ENCODE measurements at places on chromosomes 6 and 20.
A peak's percentile ranks its signal among the peaks of the same experiment; 100 is the strongest.

DNA sequence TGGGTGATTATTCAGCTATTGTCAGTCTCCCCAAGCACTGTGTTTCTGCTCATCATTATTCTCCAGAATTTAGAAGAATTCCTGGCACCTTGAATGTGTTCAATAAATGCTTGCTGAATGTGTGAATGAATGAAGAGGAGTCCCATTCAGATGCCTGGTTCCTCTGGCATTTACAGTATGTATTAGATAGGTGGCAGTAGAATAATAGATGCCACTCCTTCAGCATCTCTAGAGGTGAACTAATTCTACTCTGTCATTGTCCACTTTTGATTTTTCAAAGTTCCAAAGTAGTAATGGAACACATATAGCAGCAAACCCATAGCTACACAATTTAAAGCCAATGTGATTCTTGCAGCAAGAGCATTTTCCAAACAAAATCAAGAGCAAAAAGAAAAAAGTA is 118.9 kb upstream of the CEP162 start:
- DNase-seq, result no peak

DNA sequence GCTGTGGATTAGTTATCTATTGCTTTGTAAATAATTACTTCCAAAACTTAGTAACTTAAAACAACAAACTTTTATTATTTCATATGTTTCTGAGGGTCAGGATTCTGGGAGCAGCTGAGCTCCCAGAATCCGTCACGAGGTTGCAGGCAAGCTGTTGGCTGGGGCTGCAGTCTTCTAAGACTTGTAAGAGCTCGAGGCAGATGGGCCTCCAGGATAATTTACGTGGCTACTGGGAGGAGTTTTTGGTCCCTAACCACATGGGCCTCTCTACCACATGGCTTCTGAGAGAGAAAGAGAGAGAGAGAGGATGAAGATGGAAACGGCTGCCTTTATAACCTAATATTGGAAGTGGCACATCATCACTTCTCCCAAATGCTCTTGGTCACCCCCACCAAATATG is 64.9 kb upstream of the SULF2 start:
- DNase-seq, result no peak

DNA sequence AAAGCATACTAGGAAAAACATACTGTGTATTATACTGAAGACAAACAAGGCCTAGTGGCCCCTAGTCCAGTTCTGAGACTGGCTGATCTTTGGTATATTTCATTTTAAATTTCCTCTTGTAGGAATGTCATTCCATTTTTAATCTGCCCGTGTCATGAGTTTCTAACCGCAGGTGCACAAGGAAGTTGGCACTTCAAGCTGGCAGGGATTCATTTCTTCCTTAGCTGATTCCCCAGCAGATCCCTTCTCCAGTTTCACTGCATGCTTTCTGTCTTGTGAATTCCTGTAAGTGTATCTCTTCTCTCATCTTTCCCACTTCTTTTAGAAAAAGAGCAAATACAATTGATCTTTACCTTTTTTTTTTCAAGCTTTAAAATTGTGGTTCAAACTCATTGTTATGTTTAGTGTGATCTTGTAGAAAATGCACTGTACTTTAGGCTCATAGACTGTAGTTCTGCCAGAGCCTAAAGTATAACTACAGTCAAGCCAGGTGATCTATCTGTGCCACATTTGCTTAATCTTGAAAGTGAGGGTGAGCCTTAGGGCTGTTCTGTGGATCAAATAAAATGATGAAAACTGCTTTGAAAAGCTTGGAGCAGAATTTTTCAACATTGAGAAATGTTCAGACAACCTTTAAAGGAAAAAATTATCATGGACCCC is 37.0 kb downstream of the RNF217 start:
- no peak for DNase-seq

GRCh38 chr6:130269969-130270635 is 47.4 kb upstream of the SAMD3 start:
- no peak for DNase-seq

DNA sequence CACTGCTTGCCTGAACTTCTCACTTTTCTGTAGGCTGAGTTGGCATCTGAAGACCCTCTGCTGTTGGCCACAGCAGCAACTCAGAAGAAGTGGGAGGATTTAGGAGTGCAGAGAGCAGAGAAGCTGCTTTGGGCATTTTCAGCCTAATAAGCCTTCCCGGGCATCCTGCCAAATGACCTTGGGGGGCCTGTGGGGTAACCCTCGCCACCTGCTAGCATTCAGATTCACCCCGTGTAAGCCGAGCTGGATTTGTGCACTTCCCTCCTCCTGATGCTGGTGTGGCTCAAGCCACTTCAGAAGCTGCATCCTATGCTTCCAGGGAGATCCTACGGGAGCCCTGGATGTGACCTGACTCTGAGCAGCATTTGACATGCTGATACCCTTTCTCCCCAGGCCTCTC is 114.8 kb downstream of the LRFN2 start:
- DNase-seq, result no peak

- DNase-seq, result no peak
Observed at GRCh38 chr20:40188319-40188718, 500.7 kb downstream of the MAFB start.

DNA sequence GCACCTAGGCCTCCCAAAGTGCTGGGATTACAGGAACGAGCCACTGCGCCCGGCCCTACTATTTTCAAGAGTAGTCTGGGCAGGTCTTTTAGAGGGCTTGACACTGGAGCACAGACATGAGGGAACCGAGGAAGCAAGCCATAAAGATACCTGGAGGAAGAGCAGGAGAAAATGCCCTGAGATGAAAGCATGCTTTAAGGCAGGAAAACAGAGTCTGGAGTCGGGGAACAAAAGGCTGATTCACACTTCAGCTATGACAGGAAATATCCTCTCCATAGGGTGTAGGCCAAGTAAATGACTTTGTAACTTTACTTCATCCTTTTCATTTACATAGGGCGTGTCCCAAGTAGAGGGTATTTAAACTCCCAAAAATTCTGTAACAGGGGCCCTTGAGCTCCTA is 4.3 kb upstream of the SERINC3 start:
- no peak for DNase-seq

GRCh38 chr6:16849988-16850680 is 88.9 kb upstream of the ATXN1 start:
- DNase-seq, result peak; percentile 47

- peak; percentile 61 for DNase-seq
Observed at GRCh38 chr20:17960927-17961586, 7.5 kb downstream of the SNX5 start.

GRCh38 chr6:87993356-87993755 is 54.3 kb upstream of the SPACA1 start:
- no peak for DNase-seq

DNA sequence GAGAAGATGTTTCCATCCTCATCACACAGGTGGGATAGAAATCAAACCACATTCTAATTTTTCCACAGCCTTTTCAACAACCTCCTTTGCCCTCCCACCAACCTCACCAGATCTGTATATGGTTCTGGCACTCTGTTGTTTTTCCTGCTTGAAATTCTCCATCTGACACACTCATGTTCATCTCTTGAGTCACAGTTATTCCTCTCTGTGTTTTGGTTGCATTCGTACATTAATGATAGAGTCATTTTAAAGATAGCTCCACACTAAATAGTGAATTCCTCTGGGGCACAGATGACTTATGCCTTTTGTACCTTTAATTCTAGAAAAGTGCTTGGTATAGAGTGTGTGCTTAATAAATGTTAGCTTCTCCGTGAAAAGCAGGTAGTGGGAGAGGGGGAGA is 1.4 kb upstream of the GCLC start:
- DNase-seq, result no peak

DNA sequence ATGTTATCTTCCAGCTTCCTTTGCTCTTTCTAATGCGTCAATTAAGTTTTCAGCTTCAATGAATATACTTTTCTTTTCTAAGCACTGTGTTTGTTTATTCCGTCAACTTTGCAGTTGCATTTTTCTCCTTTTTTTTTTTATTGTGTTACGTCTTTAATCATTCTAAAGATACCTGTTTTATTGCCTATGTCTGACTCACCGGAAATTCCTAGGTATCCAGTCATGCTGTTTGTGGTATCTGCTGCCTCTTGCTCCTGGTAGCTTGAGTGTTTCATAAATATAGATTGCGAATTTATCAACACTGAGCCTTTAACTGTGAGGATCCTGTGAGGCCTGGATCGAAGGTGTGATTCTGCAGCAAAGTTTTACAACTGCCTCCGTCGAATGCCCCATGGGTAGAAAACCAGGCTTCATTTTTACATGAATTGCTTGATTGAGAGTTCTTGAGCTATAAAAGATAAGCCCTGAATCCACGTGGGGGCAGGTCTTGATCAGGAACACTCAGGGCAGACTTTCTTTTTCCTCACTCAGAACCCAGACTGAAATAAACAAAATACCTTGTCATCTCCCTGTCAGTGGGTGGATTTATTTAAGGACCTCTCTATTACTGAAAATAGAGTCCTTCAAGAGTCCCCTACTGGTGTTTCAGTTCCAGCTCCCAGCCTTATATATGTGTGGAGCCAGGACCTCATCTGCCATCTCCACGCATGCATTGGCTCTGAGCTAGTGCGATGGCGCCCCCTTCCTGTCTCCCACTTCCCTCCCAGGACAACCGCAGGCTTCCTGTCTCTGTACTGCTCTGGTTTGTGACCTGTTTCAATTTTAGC is 60.1 kb upstream of the LRRC1 start:
- peak; percentile 22 for DNase-seq

- no peak for DNase-seq
Observed at GRCh38 chr6:15157479-15157878, 88.4 kb upstream of the JARID2 start.

GRCh38 chr20:22805219-22805618 is 220.8 kb upstream of the FOXA2 start:
- no peak for DNase-seq

DNA sequence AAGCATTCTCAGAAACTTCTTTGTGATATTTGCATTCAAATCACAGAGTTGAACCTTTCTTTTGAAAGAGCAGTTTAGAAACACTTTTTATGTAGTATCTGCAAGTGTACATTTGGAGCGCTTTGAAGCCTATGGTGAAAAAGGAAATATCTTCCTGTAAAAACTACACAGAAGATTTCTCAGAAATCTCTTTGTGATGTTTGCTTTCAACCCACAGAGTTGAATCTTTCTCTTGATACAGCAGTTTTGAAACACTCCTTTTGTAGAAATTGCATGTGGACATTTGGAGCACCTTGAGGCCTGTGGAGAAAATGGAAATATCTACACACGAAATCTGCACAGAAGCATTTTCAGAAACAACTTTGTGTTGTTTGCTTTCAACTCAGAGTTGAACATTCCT is 612.3 kb upstream of the ZNF337 start:
- DNase-seq, result no peak

- DNase-seq, result peak; percentile 39
Observed at GRCh38 chr6:139881728-139882211, 507.3 kb upstream of the CITED2 start.

DNA sequence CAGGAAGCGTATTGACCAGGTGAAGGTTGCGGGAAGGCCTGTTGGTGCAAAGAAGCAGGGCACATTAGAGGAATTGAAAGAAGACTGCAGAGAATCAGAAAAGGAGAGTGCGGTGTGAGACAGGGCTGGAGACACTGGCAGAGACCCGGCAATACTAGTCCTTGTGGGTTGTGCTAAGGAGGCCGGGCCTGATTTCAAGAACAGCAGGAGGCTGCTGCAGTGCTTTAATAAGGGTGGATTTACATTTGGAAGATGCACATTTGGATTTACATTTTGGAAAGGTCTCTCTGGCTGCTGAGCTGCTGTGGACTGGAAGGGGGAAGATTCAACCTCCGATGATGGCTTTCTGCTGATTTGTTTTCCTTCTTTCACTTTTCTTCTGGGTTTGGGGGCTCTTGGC is 167.8 kb downstream of the SLC24A3 start:
- no peak for DNase-seq

DNA sequence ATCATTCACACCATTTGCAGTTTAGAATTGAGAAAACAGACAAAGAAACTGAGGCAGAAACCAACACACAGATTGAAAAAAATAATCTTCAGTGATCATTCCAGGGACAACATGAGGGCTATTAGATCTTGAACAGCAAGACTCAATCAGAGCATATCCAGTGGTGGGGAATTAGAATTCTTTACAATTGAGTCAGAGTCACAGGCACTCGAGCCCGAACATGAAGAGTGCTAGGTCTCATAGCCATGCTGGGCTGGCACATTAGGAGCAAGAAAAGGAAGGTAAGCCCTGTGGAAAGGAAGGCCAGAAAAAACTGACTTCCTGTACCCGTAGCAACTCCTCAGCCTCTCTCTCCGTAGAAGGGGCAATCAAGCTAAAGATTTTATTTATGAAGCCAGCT is 419.9 kb downstream of the HAO1 start:
- no peak for DNase-seq

DNA sequence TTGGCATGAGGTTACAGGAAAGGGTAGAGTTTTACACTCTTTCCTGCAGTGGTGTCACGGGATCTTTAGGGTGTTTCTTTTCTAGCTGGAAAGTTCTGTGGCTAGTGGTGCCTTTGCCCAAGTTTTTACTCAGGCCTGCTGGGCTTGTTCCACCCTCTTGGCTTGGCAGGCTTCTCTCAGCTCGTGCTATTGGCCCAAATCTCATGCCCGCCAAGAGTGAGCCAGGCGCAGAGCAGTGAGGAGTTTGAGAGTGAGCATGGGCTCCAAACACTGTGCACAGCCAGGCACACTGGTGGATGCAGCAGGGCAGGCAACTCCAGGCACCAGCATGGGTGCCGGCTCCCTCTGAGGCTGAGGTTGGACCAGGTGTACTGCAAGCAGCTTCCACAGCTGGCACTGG is 206.5 kb downstream of the SAMD5 start:
- DNase-seq, result no peak

DNA sequence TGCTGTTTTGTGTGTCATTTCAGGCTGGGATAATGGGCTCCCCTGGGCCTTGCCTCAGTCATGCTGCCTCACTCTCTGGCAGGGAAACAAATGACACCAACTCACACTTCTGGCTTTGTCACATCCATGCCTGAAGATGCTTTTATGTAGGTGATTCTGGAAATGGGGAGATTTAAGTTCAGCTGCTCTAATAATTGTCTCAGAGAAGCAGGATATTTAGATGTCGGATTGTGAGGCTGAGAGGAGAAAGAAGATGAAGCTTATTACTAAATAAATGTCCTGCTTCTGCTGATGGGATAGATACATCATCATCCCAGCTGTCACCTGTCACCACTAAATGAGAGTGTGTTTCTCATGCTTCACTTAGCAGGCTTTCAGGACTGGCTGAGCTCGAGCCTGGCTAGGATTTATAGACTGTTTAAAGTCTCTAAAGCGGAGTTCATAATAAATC is 480.2 kb upstream of the SPTLC3 start:
- DNase-seq, result no peak

- DNase-seq, result no peak
Observed at GRCh38 chr20:38156888-38157634, 8.0 kb downstream of the TGM2 start.

DNA sequence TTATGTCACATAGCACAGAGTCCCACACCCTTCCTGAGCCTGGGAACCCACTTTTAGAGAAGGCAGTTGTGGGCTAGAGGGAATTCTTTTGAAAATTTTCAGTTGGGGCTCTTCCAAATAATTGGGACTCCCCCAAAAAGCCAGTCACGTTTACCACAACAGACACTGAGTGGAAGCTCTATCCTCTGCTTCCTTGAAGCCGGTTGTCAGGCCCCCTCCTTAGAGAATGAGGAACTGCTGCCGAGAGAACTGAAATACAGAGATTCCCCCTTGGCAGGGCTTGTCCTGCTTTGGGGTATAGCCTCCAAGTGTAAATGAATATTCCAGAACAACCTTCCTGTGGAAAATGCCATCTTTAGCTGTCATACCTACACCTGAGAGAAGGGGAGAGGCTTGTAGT is 2.7 kb upstream of the JAG1 start:
- DNase-seq, result peak; percentile 24

Measured in inflammatory macrophage (primary cell).